NCI-H2171 (cell line): ENCODE measurements at places on chromosomes 6 and 20.

DNA sequence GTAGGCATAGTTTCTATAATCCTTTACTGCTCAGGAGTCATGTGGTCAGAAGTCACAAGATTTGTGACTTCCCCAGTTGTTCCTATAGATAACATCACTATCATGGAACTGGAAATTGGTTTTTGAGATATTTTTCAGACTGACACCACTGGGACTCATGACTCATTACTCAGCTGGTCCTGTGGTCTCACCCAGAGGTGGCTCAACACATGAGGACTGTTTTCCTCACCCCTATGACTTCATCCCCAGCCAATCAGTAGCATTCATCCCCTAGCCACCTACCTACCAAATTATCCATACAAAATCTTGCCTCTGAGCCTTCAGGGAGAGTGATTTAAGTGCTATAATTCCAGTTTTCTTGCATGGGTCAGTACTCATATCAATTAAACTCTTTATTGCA is 1217.7 kb downstream of the EPHA7 start:
- DNase-seq, result no peak

- DNase-seq, result no peak
Measured at GRCh38 chr6:146651482-146651863, 52.7 kb downstream of the ADGB start.

DNA sequence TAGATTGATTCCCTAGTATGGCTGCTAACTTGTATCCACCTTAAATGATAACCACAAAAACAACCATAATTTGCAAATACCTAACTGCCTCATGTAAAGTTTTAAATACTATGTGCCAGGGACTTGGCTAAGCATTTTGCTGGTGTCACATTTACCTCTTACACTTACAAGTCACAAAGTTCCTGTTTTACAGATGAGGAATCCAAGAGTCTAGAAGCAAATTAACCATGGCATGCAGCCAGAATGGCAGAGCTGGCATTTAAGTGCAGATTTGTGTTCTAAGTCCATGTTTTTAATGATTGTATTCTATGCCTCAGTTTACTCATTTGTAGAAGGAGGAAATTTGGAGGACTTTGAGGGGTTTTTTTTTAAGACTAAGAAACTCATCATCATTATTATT is 696.7 kb downstream of the PTPRT start:
- DNase-seq, result no peak

DNA sequence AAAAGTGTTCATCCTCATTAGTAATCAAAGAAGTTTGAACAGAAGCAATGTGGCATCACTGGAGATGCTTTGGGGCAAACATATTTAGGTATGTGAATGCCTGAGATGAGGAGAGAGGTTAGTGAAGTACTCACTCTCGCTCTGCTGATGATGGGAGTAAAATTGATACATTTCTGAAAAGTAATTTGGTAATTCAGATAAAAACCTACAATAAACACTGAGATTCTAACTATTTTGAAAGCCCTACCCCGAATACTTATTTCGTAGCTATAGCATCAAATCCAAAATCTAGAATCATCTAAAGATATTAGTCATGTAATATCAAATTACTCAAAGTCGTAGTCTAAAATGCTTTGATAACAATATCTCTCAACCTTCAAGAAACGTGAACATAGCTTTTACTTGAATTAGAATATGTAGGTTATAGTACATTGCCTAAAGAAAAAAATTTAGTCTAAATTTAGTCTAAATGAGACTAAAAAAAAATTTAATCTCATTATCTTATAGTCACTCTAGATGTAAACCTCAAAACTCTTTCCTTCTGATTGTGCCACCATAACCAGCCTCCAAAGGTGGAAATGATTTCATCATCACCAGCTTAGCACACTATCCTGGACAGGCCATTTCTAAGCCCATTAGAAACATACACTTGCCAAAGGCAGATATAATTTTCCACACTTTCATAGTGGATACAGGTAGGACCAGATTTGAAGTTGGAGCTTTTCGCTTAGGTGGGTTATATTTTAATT is 232.5 kb upstream of the TAB2 start:
- no peak for DNase-seq

DNA sequence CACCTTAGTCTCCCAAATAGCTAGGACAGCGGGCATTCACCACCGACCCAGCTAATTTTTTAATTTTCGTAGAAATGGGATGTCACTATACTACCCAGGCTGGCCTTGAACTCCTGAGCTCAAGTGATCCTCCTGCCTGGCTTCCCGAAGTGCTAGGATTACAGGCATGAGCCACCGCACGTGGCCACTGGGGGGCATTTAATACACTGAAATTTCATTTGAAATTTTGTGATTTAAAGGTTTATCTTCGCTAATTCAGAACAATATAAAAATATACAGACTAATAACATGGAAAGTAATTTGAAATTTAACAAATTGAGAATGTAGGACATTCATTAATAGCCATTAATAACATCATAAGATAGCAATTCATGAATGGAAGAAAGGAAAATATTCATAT is 20.5 kb upstream of the TBC1D32 start:
- no peak for DNase-seq

DNA sequence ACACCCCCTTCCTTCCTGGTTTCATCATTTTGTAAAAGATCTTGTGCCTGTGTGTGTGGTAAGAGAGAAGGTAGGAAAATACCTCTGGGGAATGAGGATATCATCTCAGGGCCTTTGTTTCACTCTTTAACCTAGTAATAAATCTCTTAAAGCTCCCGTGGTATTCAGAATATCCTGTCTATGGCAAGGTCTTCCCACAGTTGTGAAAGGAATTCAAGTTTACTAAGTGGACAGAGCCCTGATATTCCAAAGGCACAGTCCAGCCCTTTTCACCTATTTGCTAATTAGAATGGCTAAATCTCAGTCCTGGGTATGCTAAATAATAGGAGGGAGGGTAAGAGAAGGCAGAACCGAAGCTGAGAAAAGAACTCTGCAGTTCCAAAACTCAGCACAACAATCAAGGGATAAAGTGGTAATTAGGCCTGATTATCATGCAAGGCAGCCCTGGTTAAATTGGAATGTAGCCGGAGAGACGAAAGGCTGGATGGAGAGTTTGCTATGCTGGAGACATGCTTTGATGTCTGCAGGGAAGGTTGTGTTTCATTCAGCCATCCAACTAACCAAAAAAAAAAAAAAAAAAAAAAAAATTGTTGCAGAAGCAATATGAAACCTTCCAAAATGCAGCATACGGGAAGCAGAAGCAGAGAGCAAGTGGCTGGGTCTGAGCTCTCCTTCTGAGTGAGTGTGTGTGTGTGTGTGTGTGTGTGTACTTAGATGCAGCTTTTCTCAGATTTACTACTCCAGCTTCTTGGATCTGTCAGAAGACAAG is 28.5 kb upstream of the PIM1 start:
- peak; percentile 80 for DNase-seq

GRCh38 chr20:49587111-49587570 is 19.2 kb upstream of the PTGIS start:
- DNase-seq, result no peak

GRCh38 chr20:54680872-54681619 is 205.7 kb downstream of the DOK5 start:
- peak; percentile 24 for DNase-seq

DNA sequence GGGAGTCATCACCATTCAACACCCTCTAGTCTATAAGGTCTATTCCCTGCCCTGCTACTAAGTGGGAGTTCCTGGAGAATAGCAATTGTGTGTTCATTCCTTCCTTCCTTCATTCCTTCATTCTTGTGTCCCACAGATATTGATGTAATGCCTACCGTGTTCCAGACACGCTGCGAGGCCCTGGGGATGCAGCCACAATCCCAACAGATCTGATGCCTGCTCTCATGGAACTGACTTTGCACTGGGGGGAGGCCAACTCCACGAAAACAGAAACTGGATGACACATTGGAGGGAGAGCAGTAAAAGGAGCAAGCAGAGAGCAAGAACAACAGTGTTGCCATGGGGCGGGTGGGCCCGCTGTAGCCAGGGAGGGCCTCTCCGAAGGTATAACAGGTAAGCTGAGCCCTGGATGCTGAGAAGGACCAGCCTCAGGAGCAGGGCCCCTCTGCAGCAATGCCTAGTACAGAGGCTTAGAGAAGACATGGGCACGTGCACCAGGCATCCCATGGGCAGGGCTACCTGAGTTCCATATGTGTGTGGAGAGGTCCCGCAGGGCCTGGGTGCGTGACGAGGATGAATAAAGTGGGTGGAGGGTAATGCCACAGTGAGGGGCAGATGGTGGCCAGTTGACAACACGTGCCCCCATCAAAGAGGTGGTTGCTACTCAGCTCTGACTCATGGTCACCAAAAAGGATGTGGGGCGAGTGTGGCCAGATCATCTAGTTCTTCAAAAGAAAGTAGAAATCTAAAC is 173.9 kb downstream of the NFATC2 start:
- DNase-seq, result no peak

GRCh38 chr6:90226257-90226656 is 70.4 kb downstream of the BACH2 start:
- no peak for DNase-seq

- DNase-seq, result no peak
Measured at GRCh38 chr6:13124131-13124530, 204.2 kb downstream of the TBC1D7 start.

- no peak for DNase-seq
Measured at GRCh38 chr6:16184129-16184528, 54.3 kb upstream of the GMPR start.

GRCh38 chr6:36853325-36853724 is 14.1 kb upstream of the CPNE5 start:
- DNase-seq, result no peak

GRCh38 chr6:53192682-53193188 is 44.1 kb upstream of the GCM1 start:
- no peak for DNase-seq

DNA sequence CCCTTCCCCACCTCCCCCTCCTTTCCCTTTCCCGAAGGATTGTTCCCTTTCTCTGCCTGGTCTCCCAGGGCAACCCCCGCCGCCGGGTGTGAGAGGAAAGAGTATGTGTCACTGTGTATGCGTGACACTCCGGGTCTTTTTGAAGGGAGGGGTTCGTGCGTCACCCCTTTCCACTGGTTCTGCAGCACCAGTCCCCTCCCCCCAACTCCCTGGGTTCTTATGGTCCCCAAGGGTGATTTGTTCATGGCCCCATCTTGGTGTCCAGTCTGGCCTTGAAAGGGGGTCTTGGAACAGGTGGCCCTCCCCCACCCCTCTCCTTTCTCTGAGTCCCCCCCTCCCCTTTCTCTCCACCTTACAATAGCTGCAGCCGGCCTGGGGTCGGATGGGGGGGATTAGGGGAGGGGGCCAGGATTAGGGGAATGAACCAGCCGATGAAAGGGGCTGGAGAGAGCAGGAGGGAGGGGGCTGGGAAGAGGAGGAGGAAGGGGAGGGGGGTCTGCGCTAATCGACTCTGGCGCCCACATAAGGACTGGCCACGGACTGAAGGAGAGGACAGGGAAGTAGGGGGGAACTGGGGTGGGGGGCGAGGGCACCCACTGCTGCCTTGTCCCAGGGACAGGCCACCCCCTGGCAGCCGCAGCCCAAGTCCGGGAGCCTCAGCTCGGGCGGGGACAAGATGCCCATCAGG is 1.3 kb upstream of the RING1 start:
- no peak for DNase-seq

GRCh38 chr6:5813625-5814027 is 193.1 kb downstream of the NRN1 start:
- DNase-seq, result no peak

- DNase-seq, result no peak
Measured at GRCh38 chr20:25739615-25740320, 43.1 kb upstream of the ZNF337 start.

GRCh38 chr6:147204060-147204785 is at the start of gene STXBP5:
TSS of gene STXBP5 (plus strand) at chr6:147204417. CDS start at chr6:147204533, 116 bp downstream.
- peak; percentile 14 for DNase-seq

DNA sequence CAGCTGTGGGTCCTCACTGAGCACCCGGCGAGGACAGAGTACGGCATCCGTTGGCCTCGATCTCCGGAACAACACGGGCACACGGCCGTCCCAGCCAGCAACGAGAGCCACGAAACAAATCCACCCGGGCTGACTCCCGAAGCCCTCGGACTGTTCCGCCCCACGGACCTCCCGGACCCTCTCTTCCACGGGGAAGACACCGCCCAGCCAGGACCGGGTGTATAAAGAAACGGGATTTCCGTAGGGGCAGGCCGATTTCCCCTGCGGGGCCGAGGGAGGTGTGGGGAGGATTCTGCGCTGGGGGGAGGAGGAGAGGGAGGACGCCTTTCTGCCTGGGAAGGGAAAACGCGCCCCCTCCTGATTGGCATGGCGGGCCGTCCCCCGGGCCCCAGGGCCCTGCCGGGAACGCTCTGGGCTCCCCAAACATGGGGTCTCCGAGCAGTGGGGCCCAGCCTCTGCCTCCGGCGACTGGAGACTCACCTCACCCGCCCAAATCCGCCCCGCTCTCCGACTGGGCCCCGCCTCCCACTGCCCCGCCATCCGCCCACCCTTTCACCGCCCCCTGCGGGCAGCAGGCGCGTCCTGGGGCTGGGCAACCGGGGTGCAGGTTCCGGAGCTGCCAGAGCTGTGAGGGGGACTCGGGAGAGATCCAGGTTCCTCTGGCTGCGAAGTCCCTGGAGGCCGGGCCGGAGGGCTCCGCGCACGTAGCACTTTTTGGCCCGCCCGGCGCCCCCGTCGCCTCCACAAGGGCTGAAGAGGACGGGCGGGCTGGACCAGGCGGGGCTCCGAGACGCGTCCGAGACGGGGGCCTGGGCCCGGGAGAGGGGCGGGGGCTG is 679 bp upstream of the PPDPF start:
- DNase-seq, result peak; percentile 84

DNA sequence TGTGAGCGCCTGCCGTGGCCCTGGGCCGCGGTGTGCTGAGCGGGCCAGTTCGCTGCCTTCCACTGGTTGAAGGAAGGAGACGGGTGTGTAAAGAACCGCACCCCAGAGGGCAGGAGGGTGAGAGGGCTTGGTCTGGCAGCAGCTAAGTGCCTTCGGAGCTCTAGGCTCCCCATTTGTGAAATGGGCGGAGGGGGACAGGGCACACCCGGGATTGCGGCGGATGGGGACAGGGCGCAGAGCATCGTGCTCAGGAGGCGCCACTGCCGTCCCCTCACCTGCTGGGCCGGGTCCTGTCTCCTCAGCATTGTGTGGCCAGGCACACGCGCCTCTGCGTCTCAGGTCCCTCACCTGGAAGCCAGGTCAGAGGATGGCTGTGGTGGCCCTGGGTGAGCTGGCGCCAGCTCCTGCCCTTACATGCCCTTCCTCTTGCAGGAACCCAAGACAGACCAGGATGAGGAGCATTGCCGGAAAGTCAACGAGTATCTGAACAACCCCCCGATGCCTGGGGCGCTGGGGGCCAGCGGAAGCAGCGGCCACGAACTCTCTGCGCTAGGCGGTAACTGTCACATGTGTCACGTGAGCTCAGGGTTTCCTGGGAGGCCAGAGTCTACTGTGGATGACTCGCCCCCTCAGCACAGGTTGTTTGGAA is 3.1 kb downstream of the ADRM1 start:
- no peak for DNase-seq

GRCh38 chr6:35030099-35030498 is 111.0 kb downstream of the TCP11 start:
- DNase-seq, result no peak

DNA sequence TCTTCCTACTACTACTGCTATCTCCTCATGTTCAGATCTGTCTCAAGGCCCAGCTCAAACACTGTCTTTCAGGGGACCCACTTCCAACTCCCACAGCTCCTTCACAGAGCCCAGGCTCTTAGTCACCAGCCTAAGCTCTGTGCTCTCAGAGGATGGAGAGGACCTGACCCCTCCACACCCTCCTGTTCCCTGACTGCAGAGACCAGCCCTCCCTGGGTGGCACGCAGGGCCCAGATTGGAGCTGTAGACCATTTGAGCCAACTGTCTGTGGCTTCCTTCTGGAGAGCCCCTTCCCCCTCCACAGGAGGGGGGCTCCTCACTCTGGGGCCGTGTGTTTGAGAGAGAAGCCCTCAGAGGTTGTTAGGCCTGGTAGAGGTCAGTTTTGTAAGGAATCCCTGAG is 9.8 kb downstream of the SNPH start:
- no peak for DNase-seq

- no peak for DNase-seq
Measured at GRCh38 chr6:139330826-139331500, 39.2 kb upstream of the TXLNB start.
